ENCODE measurements at places on chromosomes 3 and 15.

GRCh38 chr15:77042955-77043920 lies 27.7 kb downstream of the TSPAN3 start:
- DNase-seq: no peak

DNA sequence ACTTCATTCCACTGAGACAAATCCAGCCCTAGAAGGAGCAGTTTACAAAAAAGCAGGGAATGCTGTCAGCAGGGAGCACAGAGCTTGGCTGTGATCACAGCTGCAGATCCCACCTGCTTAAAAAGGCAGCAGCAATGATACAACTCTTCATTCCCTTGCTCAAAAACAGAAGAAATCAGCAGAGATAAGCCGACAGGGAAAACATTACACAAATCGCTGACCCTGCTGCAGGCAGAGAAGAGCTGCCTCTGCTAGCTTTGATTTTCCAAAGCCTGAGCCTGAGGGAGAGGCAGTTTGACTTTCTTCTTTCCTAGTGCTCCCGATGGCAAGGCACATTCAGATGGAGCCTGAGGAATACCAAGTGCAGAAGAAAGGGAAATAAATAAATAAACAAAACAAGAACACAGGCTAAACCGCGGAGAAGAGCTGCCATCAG lies 80.2 kb downstream of the SHQ1 start:
- no peak for DNase-seq

GRCh38 chr3:129563850-129564535 lies 21.0 kb downstream of the H1-8 start:
- no peak for DNase-seq

DNA sequence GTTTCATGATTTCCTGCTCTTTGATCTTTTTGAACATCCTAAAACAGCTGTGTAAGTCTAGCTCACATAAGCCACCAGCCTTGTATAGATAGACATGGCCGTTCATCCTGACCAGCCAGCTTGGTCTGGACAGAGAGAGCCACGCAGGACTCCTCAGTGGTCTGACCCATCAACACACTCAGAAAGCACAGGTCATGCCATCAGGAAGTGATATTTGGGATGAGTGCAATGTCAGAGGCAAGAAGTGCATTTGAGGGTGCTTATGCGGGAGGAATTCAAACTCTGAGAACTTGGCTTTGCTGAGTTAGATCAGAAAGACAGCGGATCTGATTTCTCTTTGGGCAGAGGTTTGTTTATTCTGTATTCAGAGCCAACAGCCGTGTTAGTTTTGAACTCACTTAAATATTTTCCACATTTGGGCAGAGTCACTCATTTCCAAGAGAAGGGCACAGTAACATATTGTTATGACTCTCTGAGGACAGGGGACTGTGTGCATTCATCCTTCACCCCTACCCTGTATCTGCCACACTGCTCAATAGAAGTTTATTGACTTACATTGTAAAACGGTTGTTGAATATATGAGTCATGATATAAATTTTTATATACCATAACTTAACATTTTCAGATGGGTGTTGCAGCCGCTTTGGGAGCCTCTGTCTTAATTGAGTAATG lies 225.3 kb upstream of the LYSMD4 start:
- DNase-seq: no peak

DNA sequence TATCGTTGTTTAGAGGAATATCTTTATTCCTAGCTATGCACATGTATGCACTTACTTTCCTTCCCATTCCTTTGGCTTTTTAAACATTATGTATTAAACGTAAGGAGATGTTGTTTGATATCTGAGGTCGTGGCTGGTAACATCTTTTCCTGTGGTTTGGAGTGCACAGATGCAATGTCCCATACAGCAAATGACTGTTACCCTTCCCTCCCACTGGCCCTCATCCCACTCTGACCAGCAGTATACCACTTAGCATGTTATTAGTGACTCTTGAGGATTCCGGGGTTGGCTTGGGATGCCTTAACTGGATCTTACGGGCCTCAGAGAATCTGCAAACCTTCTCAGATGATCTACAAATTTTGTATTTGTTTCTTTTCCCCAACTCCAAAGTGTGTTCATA lies 34.5 kb downstream of the TGFBR2 start:
- DNase-seq: no peak

- no peak for DNase-seq
Measured at GRCh38 chr3:30002797-30003196, 603.6 kb upstream of the TGFBR2 start.

DNA sequence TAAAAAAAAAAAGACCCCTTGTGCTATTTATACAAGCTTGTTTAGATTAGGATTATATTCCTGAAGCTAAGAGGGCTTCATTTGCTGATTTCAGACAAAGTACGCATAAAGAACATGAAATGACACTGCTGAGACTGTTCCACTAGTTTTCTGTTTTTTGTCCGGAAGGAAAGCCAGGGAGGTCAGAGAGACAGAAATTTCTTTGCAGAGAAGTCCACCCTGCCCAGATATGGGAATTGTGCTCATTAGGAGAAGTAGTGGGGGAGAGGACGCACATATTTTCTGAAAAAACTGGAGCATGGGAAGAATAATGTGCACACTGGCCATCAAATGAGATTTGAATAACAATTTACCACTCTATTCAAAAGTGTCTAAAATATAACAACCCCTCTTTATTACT lies 220.9 kb upstream of the ICE2 start:
- DNase-seq: no peak

DNA sequence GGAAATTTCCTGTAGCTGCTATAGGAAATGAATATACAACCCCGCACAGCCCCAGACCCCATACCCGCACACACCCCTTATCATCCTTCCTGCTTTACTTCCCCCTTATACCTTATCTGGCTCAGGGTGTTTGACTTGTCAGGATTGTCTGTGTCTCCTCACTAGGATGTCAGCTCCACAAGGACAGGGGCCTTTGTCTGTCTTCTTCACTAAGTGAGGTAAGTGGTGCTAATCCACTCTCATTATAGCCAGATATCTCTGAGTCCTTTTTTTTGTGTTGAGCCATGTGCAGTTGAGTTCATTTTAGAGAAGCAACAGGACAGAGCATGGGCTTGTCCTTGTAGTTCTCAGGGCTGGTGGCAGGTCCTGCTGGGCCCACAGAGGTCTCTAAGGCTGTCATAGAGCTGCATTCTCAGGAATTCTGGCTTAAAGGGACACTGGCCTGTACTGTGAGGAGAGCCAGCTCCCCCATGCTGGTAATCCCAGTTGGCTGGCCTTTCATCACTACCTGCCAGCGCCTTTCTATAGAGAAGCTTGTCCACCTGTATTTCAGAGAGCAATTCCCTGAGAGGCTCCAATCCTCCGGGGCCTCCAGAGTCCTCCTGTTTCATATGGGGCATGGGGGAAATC lies 9.0 kb downstream of the KY start:
- no peak for DNase-seq

DNA sequence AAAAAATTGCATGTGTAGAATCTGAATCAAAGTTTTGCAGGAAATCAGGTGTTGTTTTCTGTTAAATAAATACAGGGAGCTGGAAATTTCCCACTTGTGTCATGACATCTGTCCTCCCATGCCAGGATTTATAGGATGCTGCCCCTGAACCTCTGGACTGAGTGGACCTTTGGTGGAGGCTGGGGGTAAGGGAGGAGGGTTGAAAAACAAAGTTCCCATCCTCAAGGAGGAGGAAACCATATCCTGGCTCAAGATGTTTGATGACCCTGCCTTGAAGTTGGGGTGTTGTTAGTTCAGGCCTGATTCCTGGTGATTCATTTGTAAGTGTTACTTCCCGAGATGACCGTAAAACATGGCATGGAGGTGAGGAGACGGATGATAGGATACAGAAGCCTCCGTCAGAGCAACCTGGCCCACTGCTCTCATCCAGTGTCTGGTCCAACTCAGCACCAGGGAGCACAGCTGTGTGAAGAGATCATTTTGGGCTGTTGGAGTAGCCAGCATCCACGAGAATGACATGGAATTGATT lies 223.6 kb downstream of the CACNA2D3 start:
- no peak for DNase-seq

DNA sequence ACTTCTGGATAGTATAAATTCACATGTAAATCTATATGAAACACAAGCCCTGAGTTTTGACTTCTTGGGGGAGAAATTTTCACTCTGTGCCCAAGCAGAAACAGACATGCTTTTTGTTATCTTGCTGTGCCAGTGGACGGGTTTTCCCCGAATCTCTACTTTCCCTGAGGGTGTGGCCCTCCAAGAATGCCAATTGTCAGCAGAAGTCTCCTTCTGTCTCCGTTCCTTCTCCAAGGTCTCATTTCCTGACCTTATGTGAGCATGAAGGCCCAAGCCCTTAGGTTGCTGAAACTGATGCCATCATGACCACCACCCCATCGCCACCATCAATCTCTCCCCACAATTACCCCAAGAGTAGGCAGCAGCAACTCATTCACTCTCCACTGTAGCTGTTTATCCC lies 253.8 kb downstream of the XXYLT1 start:
- DNase-seq: no peak

DNA sequence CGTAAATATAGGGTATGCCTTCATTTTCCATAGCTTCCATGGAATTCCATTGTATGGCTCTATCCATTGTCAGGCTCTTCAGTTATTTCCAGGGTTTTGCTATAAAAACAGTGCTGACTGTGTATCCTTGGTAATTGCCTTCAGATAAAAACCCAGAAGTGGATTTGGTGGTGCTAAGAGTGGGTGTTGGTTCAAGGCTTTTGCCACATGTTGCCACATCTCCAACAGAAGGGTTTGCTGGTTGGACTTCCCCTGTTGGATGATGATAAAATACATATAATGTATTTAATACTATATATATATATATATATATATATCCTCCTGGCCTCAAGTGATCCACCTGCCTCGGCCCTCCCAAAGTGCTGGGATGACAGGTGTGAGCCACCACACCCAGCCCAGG lies 97.8 kb downstream of the FLNB start:
- no peak for DNase-seq

DNA sequence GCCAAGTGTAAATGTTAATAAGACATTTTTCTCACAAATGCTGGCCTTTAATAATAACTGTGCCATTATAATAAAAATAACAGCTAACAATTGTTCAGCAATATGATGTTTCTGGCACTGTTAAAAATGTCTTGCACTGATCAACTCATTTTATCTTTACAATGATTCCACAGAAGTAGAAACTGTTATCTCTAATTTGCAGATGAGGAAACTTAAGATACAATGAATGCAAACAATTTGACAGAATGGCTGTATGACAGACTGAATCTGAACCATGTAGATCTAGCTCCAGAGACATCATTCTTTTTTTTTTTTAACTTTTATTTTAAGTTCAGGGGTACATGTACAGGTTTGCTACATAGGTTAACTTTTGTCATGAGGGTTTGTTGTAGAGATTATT lies 755.0 kb downstream of the TBL1XR1 start:
- no peak for DNase-seq

- no peak for DNase-seq
Measured at GRCh38 chr3:131323792-131324191, 57.8 kb upstream of the NUDT16 start.

DNA sequence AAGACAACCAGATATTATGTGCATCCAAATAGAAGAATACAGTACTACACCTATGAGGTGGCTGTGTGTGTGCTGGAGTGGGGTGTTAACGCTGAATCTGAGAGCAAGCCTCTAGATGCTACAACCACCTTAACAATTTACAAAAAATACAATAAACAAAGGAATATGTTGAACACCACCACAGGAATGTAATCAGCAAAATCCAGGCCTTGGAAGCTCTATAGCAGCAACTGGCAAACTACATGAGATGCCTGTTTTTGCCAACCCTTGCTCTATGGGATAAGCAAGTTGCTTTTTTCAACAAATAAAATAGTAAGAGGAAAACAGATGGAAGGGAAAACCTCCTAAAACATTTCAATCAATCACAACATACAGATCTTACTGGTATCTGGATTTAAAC lies 23.9 kb downstream of the SLTM start:
- no peak for DNase-seq
